NCI-H1436 (cell line): ENCODE measurements at places on chromosomes 6 and 20.

DNA sequence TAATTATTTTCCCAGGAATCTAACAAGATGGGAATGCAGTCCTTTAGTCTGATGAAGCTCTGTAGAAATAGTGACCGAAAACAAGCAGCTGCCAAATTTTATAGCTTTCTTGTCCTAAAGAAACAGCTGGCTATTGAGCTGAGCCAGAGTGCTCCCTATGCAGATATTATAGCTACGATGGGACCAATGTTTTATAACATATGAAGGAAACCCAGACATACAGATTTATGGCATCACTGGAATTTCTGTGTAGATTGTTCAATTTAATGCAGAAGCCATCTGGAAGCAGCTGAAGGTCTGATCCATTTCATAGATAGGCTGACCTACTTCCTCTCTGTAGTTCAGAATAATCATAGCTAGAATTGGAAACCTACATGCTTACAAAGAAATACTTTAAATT, 11.8 kb upstream of the SNPH start:
- DNase-seq: no peak

DNA sequence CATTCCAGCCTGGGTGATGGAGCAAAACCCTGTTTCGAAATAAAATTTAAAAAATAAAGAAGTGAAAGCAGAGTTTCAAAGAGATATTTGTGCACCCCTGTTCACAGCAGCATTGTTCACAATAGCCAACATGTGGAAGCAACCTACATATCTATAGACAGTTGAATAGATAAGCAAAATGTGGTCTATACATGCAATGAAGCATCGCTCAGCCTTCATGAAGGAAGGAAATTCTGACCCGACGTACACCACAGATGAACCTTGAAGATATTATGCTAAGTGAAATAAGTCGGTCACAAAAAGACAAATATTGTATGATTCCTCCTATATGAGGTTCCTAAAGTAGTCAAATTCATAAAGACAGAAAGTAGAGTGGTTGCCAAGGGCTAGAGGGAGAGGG, 6.5 kb upstream of the NCOA6 start:
- no peak for DNase-seq

GRCh38 chr6:149217466-149217888, 100.0 kb upstream of the TAB2 start:
- no peak for DNase-seq

- DNase-seq: no peak
Measured at GRCh38 chr6:85016726-85017125, 252.3 kb upstream of the TBX18 start.

GRCh38 chr6:40387127-40387870, 199.9 kb downstream of the LRFN2 start:
- no peak for DNase-seq

- no peak for DNase-seq
Measured at GRCh38 chr20:44838521-44838920, 28.2 kb upstream of the RIMS4 start.

- no peak for DNase-seq
Measured at GRCh38 chr20:23111944-23112342, 25.8 kb upstream of the CD93 start.

DNA sequence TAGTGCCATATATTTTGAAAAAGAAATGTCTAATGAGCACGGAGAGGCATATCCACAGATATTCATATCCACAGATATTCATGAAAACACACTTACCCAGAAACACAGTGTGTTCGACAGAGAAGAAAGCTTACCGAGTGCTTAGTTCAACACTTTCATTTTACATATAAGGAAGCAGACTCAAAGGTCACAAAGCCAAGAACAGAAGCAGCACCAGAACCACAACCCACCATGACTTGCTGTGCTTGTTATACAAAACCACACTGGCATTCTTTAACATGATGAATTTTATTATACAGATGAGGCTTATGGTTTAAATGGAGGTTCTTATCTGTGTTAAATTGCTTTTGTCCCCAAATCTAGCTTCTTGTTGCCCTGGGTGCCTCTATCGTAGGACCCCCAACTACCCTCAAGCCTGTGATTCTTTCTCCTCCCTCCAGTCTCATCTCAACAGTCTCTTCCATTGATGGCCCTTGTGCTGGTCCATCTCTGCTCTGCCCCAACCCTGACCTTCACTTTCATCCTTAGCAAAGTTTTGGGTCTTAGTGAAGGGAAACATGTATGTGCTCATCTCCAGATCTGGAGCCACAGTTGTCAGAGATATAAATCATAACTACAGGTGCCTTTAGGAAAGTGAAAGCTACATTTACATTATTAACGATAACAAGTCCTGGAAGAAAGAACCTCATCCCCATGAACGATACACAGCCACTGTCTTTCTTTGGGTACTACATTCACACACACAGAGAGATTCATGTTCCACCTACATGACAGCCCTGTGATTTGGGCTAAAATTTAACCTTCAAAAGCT, 40.0 kb downstream of the SF3B5 start:
- no peak for DNase-seq

DNA sequence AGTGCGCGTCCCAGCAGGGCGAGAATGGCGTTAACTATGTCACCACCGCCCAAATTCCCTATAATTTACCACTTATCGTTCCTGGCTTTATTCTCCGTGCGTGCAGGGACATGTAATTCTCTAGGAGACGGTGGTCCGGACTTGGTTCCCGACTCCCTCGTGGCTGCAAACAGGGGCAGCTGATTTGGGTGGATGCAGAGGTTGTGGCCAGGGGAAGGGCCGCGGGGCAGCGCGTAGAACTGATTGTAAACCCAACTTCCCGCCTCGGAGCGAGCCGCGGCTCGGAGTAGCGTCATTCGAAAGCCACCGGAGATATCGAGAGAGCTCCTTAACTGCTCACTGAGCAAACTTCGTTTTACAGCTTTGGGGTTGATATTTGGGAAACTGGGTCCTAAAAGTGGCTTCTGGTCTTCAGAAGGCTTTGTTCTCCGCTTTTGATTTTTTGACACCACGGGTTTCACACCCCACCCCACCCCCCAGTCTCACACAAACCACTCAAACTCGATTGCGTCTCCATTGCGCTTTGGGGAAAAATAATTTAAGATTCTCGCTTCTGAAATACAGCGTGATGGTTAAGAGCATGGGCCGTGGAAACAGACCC, 17.5 kb upstream of the ZSCAN9 start:
- DNase-seq: no peak

- DNase-seq: no peak
Measured at GRCh38 chr6:49662231-49662891, 25.7 kb upstream of the RHAG start.

DNA sequence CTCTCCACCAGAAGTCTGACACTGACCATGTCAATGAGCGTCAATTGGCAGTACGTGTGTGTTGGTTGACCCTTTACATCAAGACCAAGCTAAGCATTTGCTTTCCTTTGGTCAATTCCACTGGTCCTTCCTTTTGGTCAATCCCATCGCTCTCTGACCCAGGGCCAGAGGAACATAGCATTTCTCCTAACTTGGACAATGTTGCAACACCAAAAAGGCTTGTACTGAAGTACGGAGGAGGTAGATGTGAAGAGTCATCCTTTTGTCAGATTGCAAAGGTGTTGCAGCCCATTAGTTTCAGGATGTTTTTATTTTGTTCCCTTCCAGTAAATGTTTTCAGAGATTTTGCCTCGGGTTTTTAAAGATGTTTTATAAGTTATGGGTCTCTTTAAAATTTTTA, 24.6 kb downstream of the EDN1 start:
- DNase-seq: no peak

DNA sequence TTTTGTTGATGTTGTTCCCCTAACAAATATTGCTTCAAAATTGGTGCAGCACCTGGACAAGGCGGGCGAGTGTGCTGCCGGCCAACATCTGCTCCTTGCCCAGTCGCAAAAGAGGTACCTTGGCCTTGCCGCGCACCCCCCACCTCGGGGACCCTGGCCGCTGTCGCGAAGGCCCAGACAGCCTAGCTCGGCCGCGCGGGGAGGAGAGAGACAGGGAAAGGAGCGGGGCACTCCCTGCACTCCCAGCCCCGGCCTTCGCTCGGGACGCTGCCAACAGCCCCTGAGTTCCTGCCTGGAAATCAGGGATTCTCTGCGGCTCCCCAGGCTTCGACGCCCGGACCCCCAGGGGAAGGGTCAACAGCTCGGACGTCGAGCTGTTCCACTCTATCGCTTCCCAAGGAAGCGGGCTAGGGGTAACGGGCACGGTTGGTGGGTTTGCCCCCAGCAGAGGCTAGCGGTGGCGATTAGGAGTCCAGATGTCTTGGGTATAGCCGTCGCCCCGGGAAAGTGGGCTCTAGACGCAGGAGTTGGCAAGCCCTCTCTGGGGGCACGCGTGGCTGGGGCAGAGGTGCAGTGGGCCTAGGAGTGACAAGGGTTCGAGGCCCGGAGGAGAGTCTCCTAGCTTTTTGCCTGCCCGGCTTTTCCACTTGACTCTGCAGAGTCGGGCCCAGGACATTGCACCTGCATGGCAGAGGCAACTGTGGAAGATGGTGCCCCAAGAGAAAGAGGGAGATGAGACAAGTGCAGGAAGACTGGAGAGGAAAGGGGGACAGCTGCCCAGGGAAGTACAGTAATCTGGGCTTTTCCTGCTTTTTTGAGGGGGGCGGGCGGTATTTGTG, 8.2 kb downstream of the POU3F2 start:
- no peak for DNase-seq

- DNase-seq: no peak
Measured at GRCh38 chr6:77620278-77620882, 32.5 kb upstream of the MEI4 start.

- no peak for DNase-seq
Measured at GRCh38 chr6:43124481-43124880, 46.6 kb upstream of the SRF start.
